ENCODE measurements at places on chromosomes 2 and 18.

GRCh38 chr2:105919826-105920225 lies 175.1 kb downstream of the NCK2 start:
- DNase-seq = peak; percentile 27

DNA sequence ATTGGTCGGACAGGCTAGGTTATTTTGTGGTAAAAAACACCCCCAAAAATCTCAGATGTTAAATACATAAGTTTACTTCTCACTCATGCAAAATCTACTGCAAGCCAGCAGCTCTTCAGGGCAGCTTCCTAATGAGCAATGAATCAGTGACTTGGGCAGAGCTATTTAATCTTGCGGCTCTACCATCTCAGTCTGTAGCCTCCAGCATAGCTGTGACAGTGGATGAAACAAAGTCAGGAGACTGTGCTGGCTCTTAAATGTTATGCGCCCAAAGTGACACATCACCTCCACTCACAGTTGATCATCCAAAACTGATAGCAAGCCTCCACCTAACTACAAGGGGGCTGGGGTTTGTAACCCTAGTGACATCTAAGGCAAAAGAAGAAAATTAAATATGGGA lies 571.9 kb downstream of the METTL4 start:
- DNase-seq = no peak

GRCh38 chr2:201925056-201925455 lies 108.6 kb upstream of the FZD7 start:
- DNase-seq = no peak

GRCh38 chr2:64434039-64434657 lies 19.8 kb upstream of the LGALSL start:
- DNase-seq = no peak

GRCh38 chr2:57987835-57988573 lies 58.6 kb upstream of the VRK2 start:
- DNase-seq = no peak

- peak; percentile 8 for DNase-seq
Measured at GRCh38 chr18:36757991-36758390, 70.8 kb downstream of the TPGS2 start.

GRCh38 chr2:157441072-157441454 lies 2.8 kb downstream of the CYTIP start:
- DNase-seq = no peak

DNA sequence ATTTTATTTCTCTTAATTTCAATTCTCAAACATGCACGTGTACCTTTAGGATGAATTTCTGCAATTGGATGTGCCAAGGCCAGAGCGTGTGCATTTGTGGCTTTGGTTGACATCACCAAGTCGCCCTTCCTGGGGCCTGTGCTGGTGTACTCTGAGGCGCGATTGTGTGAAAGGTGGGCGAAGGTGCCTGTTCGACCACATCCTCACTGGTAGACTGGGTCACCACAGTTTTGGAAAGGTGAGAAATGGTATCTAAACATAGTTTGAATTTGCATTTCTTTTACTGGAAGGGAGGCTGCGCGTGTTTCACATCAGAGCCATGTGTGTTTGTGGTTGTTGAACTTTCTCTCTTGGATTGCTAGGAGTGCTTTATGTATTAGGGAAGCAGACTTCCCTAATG lies 89.8 kb downstream of the LDLRAD4 start:
- DNase-seq = no peak

- DNase-seq = no peak
Measured at GRCh38 chr2:120316528-120317179, 29.3 kb upstream of the INHBB start.

DNA sequence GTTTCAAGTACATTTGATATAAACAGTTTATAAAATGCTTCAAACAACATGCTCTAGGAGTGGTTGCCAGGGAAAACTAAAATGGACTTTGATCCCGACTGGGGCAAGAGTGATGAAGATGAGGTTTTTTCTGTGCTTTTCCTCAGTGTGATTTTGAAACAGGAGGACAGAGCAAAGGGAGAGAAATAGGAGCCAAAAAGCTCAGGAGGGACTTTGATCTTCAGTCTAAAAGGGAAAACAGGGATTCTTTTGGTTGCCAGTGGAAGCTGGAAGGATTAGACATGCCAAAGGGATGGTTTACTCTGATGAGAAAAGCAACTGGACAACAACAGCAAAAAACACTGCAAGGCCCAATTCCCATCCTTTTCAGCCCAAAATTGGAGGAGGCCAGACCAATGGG lies 95.5 kb downstream of the LTBP1 start:
- DNase-seq = peak; percentile 38

- peak; percentile 14 for DNase-seq
Measured at GRCh38 chr18:11309172-11309571, 159.8 kb upstream of the PIEZO2 start.

Measured in fibroblast of gingiva (primary cell).